Heart right ventricle (tissue), 16 donors: ENCODE measurements at places on chromosomes 11 and 22. TPM values are rescaled to one million over a fixed set of nuclear protein-coding genes. Genes with fewer than 3 reads are reported as not detected.

BAIAP2L2 gene
- total RNA-seq = 0.14 TPM

GAS2 gene
- total RNA-seq = 9.3 TPM

GRCh38 chr22:34638128-34638527 lies 427.8 kb upstream of the ISX start:
- DNase-seq = no peak

DNA sequence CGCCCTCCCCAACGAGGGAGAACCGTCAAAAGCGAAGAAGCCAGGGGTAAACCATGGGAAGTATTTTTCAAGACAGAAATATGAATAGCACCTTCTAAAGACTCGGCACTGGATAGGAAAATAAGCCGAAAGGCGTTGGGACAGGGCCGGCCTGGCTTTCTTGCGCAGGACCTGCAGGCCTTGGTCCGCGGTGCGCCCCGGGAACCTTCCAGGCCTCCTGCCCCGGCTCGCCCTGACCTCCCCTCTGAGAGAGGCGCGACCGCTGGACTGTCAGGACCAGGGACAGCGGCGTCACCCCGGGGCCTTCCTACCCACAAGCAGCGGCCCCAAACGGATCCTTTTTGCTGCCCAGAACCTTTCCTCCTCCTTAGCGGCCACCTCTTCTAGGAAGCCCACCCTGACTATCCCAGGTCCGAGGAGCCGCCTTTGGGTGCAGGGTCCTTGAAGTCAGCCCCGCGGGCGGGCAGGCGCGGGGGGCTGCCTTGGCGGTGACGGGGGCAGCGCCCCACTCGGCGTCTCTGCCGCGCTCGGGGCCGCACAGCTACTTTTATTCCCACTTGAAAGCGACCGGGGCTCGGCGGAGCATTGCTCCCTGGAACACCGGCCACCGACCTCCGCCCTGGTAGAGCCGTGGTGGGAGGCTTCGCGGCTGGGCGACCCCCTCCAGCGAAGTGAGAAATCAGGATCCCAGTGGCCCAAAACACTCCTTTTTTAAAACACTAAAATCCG lies 650 bp upstream of the MAPK11 start:
- peak; percentile 82 for DNase-seq

GRCh38 chr11:102220728-102221467 lies 96.4 kb upstream of the BIRC3 start:
- no peak for DNase-seq

KRTAP5-7 gene
- 0.20 TPM for total RNA-seq

DNA sequence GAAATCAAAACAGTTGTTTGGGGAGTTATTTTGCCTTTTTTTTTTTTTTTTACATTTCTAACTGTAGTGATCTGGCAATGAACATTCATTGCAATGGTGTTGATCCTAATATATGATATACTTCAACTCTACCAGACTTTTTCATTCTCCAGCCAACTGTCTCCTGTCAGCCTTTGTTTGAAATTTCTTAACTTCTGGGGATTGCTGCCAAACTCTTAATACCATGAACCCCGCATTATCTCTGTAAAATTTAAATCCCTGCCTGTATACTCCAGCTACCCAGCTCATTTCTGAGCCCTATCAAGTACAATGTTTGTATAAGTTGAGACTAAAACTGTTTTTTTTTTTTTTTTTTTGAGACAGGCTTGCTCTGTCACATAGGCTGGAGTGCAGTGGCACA lies 280.7 kb downstream of the TTC28 start:
- no peak for DNase-seq

DNA sequence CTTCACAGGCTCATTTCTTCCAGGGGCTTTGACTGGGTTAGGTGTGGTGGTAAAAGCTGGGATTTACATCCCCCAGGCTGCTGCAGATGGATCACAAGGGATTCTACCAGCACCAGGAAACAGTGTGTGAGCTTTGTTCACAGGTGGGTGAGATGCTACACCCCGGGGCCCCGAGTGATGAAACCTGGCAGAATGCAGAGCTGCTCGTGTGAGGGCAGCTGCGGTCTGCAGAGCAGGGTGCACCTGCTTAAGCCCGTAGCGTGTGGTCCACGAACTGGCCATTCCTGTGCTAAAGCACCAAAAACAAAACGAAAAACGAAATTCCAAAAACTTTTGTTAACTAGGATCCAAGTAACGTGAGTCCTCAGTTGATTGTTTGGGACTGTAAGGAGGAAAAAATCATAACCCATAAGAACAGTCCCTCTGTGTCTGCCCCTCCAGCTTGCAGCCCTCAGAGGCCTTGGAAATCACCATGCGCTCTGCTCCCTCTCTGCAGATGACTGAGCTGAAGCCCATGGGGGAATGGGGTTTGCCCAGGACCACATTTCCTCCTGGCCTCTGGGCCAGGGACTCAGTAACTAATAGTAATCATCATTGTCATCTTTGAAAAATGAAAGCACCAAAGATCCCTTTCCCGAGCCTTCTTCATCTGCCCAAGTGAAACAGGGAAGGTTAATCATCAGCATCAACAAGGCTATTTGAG lies 24.6 kb downstream of the ELF5 start:
- DNase-seq = no peak

DNA sequence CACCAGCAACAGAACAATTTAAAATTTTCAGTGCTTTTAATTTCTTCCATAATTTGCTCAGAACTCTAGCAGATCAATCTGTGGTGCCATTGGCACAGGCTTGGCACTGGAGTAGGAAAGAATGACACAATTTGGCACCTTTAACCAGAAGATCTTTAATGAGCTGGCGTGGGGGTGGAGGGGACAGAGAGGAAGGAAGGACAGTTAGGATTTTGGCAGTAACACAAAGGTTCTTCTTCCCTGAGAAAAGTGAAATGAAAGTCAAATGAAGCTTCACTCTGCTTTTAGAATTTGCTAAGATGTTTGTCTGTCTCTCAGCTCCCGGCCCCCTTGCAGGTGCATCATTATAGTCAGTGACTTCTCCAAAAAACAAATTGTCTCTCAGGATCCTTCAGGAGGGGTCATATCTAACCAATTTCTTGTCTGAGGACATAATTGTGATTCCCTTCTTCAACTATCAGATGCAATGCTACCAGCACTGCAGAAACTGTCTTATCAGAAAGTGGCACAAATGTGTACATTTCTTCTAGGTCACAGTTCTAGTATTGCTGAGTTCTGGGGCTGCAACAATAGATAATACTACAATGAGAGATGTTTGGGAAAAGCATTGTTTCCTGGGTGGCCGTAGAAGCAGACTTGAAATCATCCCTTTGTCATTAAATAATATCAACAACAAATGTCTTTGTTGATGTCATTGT lies 66.8 kb downstream of the CSTPP1 start:
- DNase-seq = no peak

WNT7B gene
- total RNA-seq = not detected
